ENCODE measurements at places on chromosomes 3 and 15.

- no peak overlapping the region for H3K4me3 ChIP-seq
- no peaks in the 10 kb centered on the region for H3K36me3 ChIP-seq
- H3K27me3 ChIP-seq = peaks cover 1% of the 10 kb centered on the region
Observed at GRCh38 chr3:13728487-13728886, 151.4 kb downstream of the WNT7A start.

GRCh38 chr3:159432682-159433340 is 555.8 kb upstream of the IL12A start:
- H3K4me3 ChIP-seq = no peak overlapping the region
- no peak for DNase-seq
- peaks cover 5% of the 10 kb centered on the region for H3K27me3 ChIP-seq

GRCh38 chr3:149454746-149455145 is 19.8 kb upstream of the TM4SF4 start:
- peaks cover 28% of the 10 kb centered on the region for H3K36me3 ChIP-seq
- no peaks in the 10 kb centered on the region for H3K27me3 ChIP-seq
- peak overlapping the region; percentile 66 for H3K27ac ChIP-seq
- peak; percentile 62 for DNase-seq

- H3K27me3 ChIP-seq = no peaks in the 10 kb centered on the region
- peak overlapping the region; percentile 61 for H3K27ac ChIP-seq
- H3K4me3 ChIP-seq = no peak overlapping the region
- DNase-seq = no peak
- peaks cover 21% of the 10 kb centered on the region for H3K36me3 ChIP-seq
Observed at GRCh38 chr15:85625856-85626255, 168.9 kb downstream of the KLHL25 start.

DNA sequence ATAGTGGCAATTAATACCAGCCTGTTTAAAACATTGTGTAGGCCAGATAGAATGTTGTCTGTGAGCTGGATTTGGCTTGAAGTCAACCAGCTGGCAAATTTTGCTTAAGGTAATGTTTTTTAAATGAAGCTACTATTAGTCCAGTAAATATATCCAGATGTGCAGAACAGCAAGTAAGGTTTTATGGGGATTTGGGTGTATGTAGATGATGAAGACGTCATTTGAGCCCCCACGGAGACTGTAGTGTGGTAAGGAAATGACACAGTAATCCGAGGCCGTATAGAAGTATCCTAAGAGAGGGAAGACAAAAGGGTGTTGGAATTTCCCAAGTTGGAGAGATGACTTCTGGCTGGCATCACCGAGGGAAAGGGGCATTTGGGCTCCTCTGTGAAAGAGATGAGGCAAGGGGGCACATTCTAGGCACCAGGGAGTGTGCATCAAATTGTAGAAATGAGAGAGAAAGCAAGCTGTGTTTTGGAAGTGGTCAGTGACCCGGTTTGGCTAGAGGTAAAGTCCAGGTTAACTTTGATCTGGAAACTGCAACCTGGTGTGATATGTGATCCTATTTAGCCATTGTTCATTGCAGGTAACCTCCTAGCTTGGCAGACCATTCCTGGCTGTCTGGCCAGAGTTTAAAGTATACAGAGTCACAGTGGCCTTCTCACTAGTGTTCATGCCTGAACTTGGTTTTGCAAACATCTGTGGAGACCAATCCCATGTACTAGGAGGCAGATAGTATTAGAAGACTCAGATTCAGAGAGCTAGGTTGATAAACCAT is 104.2 kb downstream of the ITPR1 start:
- no peak overlapping the region for H3K4me3 ChIP-seq
- no peaks in the 10 kb centered on the region for H3K4me1 ChIP-seq
- no peak for DNase-seq

DNA sequence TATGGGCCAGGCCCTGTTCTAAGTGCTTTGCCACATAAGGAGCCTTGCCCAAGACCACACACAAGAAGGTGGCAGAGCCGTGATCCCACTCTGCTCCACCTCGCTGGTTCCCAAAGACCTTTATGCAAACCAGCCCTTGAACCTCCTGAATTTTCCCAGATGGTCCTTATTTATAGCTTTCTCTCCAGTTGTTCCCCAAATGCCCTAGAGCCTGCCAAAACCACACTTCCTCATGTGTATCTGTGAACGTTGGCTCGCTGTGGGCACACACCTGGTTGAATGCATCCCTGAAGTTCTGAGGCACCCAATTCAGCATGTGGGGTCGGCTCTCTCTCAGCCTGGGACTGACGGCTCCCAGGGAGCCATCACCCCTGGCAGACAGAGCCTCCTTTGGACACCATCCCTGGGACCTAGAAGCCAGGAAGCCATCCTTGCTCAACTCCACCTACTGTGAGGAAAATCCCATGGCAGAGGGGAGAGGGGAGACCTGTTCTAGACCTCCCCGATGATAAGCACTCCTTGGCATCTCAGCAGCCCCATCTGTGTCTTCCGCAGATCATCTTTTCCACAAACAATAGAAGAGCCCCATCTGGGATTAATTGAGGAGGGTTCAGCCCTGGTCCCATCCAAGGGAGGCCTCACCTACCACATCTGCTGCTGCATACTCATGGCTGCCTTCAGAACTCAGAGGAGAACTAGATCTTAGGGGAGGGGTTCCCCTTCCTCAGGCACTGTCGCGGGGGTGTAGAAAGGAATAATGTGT is 42.3 kb upstream of the LIMD1 start:
- peak overlapping the region; percentile 80 for H3K4me3 ChIP-seq
- peak overlapping the region; percentile 83 for H3K27ac ChIP-seq
- no peak for DNase-seq
- H3K27me3 ChIP-seq = peaks cover 2% of the 10 kb centered on the region
- peaks cover 76% of the 10 kb centered on the region for H3K4me1 ChIP-seq
- H3K36me3 ChIP-seq = peaks cover 10% of the 10 kb centered on the region

GRCh38 chr15:65819563-65819960 is 27.5 kb upstream of the DENND4A start:
- H3K27ac ChIP-seq = no peak overlapping the region
- H3K4me3 ChIP-seq = no peak overlapping the region
- H3K4me1 ChIP-seq = peaks cover 27% of the 10 kb centered on the region
- DNase-seq = no peak
- no peaks in the 10 kb centered on the region for H3K27me3 ChIP-seq
- H3K36me3 ChIP-seq = no peaks in the 10 kb centered on the region

DNA sequence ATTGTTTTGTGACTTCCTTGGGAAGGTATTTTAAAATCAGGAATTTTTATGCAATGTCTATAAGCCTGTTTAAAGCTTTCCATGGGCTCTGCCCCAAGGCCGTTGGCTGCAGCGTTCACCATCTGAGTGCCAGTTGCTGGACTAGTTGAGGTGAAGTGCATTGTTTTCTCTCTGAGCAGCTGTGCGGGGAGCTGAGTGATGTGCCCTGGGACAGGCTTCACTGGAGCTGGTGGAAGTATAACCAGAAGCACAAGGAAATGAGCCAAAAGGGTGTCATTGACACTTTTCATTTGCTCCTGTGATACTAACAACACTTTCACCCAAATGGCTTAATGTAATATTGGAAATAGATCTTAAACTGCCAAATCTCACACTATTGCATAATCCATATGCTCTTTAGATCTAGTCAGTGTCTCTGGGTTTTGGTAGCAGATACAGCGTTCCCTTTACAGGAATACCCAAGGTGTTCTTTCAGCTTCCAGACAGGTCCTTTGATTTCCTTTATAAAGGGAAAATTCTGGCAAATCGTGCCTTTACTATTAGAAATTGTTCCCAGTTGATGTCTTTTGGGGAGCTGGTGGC is 29.2 kb downstream of the APH1B start:
- no peaks in the 10 kb centered on the region for H3K4me1 ChIP-seq
- DNase-seq = no peak
- H3K36me3 ChIP-seq = peaks cover 17% of the 10 kb centered on the region
- H3K27me3 ChIP-seq = no peaks in the 10 kb centered on the region
- no peak overlapping the region for H3K4me3 ChIP-seq

GRCh38 chr3:111601810-111602209 is 6.7 kb upstream of the ZBED2 start:
- no peak overlapping the region for H3K4me3 ChIP-seq
- no peak overlapping the region for H3K27ac ChIP-seq
- no peaks in the 10 kb centered on the region for H3K36me3 ChIP-seq
- H3K4me1 ChIP-seq = peaks cover 42% of the 10 kb centered on the region

GRCh38 chr15:87213626-87214025 is 1042.9 kb downstream of the NTRK3 start:
- DNase-seq = no peak
- H3K27ac ChIP-seq = no peak overlapping the region
- no peaks in the 10 kb centered on the region for H3K27me3 ChIP-seq
- H3K36me3 ChIP-seq = no peaks in the 10 kb centered on the region

DNA sequence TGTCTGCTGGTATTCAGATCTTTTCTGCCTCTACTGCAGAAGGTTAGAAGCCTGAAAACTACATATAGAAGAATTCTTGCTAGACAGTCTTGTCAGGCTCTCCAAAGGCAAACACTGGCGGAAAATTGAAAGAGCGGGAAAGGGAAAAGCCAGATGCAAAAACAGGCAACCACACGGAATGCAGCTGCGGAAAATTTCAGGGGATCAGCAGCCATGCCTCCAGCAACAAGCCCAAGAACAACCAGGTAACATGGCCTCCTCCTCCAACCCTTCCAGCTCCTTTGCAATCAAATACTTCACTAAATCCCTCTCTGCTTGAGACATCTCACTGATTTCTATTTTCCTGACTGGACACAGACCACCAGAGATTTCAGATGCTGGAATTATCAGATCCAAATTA is 9.6 kb downstream of the UBP1 start:
- H3K4me1 ChIP-seq = peaks cover 86% of the 10 kb centered on the region
- no peaks in the 10 kb centered on the region for H3K36me3 ChIP-seq
- no peak for DNase-seq
- H3K27ac ChIP-seq = no peak overlapping the region
- H3K4me3 ChIP-seq = no peak overlapping the region

GRCh38 chr15:100448481-100448880 is 80.3 kb downstream of the CERS3 start:
- no peaks in the 10 kb centered on the region for H3K27me3 ChIP-seq
- no peak overlapping the region for H3K4me3 ChIP-seq
- peaks cover 14% of the 10 kb centered on the region for H3K36me3 ChIP-seq
- no peaks in the 10 kb centered on the region for H3K4me1 ChIP-seq
- no peak for DNase-seq

DNA sequence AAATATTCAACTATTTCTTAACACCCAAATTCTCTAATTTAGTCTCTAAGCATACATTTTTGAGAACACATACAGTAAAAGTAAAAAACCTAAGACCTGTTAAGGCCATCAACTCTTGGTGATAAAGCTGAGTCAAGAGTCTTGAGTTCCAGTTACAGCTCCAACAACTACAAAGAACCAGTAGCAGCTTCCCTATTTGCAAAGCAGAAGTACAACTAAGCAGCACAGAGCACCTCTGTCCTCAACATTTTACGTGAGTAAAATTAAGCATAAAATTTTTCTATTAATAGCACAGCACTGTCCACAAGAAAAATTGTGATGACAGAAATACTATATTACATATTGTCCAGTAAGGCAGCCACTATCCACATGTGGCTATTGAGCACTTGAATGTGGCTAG is 4.4 kb downstream of the PCOLCE2 start:
- no peak for DNase-seq
- no peak overlapping the region for H3K27ac ChIP-seq
- H3K27me3 ChIP-seq = peaks cover 8% of the 10 kb centered on the region
- H3K4me1 ChIP-seq = peaks cover 24% of the 10 kb centered on the region
- no peaks in the 10 kb centered on the region for H3K36me3 ChIP-seq
- no peak overlapping the region for H3K4me3 ChIP-seq

- no peaks in the 10 kb centered on the region for H3K36me3 ChIP-seq
- no peaks in the 10 kb centered on the region for H3K27me3 ChIP-seq
- DNase-seq = no peak
- no peak overlapping the region for H3K27ac ChIP-seq
- no peak overlapping the region for H3K4me3 ChIP-seq
Observed at GRCh38 chr3:191682961-191683360, 222.0 kb downstream of the PYDC2 start.

- H3K36me3 ChIP-seq = no peaks in the 10 kb centered on the region
- H3K4me3 ChIP-seq = no peak overlapping the region
- no peaks in the 10 kb centered on the region for H3K27me3 ChIP-seq
- no peaks in the 10 kb centered on the region for H3K4me1 ChIP-seq
Observed at GRCh38 chr3:115551016-115551415, 72.3 kb upstream of the GAP43 start.

DNA sequence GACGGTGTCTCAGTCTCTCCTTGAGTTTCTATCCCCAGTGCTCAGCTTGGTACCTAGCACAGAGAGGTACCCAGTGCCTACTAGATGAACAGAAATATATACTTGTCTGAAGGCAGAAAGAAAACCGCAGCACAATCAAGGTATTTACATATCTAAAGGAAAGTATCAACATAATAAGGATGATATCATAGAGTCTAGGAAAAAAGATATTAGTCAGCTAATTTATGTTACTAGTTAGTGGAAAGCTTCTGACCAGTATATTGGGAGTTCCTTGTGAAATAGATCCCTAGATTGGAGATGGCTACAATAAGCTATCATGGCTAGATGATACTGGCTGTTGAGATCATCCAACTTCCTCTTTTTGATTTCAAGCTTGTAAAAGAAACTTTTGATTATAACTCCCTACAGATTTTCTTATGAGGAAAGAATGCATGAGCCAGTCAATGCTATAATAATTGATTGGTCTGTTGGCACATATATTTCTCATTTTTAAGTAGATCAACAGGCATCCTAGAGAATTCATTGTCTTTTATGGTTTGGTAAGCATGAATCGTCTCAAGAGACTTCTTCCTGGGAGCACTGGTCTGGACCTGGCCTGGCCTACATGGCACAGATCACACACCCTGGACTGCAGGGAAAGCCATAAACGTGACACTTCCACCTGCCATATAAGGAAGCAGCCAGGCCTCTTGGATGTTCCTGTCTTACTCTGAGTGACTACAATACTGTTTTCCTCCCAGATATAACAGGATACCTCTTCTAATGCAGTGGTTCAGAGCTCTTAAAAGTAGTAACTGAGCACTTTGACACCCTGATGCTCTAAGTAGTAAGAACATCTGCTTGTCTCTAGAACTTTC is 60.7 kb downstream of the IMPG2 start:
- H3K36me3 ChIP-seq = no peaks in the 10 kb centered on the region
- H3K27ac ChIP-seq = no peak overlapping the region
- H3K27me3 ChIP-seq = no peaks in the 10 kb centered on the region
- no peak for DNase-seq
- H3K4me3 ChIP-seq = no peak overlapping the region

DNA sequence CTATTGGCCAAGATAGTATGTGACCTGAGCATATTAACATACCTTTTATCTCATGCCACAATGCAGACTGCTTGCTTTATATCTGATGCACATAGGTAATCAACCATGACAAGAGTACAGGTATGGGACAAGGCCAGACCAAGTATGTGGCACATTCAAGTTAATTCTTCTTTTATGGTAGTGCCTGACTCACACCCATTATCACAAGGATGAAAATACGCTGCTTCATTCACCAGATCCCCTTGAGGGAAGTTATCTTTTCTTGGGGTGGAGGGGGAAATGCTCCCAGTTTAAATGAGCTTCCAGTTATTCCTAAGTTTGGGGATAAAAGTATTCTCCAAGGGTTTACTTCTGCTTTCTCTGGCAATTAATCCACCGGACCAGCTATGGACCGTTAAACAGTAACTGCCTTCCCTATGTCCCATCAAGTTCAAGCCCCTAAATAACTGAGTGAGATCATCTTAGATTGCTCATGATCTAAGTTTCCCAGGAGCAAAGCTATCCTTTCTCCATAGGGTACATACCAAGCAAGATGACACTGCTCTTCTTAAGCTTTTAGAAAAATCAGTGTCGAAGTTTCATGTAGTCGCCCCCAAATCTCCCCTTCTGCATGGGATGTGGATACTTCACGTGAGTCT is 1.9 kb downstream of the COL8A1 start:
- peaks cover 3% of the 10 kb centered on the region for H3K27me3 ChIP-seq
- no peaks in the 10 kb centered on the region for H3K36me3 ChIP-seq
- DNase-seq = no peak
- peak overlapping the region; percentile 94 for H3K4me3 ChIP-seq
